Esophagus mucosa (tissue), 1 donor: ENCODE measurements at places on chromosomes 1 and 21. TPM values are rescaled to one million over a fixed set of nuclear protein-coding genes. Genes with fewer than 3 reads are reported as not detected.

- no peak for ATAC-seq
Measured at GRCh38 chr21:42750737-42751530, 97.5 kb downstream of the PDE9A start.

- no peak for ATAC-seq
Measured at GRCh38 chr1:28195780-28196179, 19.3 kb upstream of the PTAFR start.

DNA sequence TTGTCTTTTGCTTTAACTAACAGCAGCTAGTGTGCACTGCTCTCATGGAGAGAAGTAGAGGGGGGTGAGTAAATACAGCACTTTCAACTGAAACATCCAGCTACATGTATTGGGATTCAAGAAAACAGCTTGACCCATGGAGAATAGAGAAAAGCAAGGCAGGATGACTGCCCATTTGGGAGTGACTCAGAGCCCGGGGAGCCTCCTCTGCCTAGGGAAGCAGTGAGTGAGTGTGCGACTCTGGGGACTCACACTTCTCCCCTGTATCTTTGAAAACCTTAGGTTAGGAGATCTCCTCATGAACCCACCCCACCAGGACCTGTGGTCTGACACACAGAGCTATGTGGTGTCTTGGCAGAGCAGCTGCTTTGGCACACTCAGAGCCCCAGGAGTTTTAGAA is 82.0 kb upstream of the PTGFR start:
- no peak for ATAC-seq

GRCh38 chr1:20199403-20199802 is 13.1 kb upstream of the PLA2G2C start:
- ATAC-seq = peak; percentile 43

- ATAC-seq = no peak
Measured at GRCh38 chr1:233240371-233240770, 55.2 kb downstream of the PCNX2 start.

DNA sequence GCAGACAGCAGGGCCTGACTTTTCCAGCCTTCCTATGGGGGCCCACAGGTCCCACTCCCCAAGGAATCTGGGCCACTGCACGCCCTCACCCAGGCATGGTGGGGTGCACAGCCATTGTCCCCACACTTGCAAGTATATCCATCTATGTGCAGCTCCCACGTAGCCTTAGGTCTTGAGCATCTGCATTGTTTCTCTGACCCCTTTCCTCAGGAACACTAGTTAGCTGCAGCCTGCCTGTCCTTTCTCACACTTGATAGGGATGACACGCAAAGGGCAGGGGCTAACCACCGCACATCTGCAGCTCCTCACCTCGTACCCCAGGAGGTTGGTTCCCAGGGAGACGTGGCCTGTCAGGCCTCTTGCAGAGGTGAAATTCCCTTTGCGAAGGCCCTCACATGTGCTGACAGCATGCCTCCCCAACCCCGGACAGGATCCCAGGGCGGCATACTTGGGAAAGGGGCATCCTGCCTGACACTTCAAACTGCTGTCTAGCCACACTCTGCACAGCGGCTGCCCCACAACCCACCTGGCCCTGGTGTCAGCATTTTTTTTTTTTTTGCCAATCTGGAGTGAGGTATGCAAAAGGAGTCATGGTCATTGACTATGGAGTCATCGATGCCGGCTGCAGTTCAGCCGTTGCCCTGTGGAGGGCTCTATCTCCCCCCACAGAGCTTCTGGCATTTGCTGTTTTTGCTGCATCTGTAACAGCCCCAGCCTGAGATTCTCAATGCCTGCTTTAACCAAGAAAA is 5.0 kb downstream of the JMJD4 start:
- ATAC-seq = no peak

DNA sequence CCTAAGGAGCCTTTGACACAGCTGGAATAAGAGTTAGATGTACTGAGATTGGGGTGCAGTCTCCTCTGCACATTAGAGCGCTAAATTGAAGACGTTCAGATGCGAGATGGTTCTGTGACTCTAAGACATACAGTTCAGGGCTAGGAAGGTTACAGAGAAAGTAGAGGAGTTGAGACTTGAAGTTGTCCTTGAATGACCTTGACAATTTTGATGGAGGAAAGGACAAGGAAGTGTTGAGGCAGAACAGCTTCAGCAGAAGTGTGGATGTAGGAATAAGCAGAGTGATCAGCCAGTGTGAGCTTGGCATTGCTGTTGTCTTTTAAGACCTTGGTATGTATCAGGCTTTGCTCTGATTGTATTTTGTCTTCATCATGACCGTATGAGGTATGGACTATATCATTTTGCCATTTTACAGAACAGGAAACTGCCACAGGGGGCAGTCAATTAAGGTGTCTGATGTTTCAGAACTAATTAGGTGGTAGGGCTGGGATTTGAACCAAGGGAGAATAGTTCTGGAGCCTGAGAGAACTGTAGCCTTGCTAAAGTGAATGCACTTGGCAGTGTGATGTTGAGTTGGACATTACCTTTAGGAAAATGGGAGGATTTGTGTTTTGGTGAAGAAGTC is 9.2 kb downstream of the TTF2 start:
- no peak for ATAC-seq

DNA sequence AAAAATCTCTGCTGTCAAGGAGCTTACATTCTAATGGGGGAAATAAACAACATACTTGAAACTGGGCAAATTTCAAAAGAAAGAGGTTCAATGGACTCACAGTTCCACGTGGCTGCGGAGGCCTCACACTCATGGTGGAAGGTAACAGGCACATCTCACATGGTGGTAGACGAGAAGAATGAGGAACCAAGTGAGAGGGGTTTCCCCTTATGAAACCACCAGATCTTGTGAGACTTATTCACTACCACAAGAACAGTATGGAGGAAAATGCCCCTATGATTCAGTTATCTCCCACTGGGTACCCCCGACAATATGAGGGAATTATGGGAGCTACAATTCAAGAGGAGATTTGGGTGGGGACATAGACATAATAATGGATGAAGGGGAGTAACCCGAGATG is 226.4 kb downstream of the ZP4 start:
- ATAC-seq = no peak

DNA sequence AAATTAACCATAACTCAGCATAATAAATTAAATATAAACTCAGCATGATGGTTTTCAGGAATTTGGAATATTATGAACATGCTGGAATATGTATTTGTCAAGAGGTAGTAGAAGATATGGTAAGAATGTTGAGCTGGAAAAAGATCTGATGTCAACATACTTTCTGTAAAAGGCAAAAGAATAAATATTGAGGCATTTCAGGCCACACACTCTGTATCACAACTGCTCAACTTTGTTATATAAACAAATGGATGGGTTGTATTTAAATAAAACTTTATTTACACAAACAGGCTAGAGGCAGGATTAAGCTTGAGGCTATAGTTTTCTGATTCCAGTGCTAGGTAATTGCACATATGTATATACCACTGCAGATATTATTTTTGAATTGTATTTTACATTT is 1409.4 kb downstream of the MRPL39 start:
- no peak for ATAC-seq

DNA sequence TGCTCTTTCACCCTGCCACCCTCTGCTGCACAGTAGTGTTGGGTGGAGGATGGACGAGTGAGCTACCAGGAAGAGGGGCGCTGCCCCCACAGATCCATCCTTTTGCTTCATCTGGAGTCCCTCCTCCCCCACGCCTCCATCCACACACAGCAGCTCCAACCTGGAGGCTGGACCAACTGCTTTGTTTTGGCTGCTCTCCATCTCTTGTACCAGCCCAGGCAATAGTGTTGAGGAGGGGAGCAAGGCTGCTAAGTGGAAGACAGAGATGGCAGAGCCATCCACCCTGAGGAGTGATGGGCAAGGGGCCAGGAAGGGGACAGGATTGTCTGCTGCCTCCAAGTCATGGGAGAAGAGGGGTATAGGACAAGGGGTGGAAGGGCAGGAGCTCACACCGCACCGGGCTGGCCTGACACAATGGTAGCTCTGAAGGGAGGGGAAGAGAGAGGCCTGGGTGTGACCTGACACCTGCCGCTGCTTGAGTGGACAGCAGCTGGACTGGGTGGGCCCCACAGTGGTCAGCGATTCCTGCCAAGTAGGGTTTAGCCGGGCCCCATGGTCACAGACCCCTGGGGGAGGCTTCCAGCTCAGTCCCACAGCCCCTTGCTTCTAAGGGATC is 8.5 kb downstream of the CHRNB2 start:
- peak; percentile 21 for ATAC-seq

GRCh38 chr1:172679000-172679772 is 20.3 kb downstream of the FASLG start:
- ATAC-seq = no peak

DNA sequence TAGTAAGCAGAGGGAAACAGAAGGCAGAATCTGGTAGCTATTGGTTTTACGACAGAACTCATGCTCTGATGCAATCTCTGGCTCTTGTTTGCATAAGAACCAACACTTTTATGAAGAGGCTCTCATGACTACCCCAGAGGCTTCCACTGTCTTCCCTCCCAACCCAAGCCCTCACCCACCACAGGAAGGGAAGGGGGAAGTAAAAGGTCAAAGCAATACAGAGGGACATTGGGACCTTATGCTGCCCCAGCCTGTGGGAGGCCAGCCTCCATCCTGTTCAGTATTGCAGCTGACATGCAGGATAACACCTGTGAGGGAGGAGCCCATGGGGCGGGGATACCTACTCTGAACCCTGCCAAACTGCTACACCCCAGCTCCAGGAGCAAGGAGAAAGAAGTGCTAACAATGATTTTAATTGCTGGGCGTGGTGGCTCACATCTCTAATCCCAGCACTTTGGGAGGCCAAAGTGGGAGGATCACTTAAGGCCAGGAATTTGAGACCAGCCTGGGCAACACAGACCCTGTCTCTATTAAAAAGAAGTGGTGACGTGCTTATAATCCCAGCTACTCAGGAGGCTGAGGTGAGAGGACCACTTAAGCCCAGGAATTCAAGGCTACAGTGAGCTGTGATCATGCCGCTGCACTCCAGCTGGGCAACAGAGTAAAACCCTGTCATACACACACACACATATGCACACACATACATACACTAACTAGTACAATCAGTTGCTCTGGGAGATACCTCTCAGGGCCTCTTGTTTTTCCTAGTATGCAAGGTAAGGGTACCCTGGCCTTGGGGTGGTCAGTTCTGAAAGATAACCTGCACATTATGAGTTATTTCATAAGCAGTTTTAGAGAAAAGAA is 9.5 kb downstream of the MR1 start:
- ATAC-seq = peak; percentile 86

- no peak for ATAC-seq
Measured at GRCh38 chr21:27154451-27155129, 187.7 kb upstream of the ADAMTS5 start.

- ATAC-seq = no peak
Measured at GRCh38 chr1:159307346-159308020, 5.3 kb downstream of the FCER1A start.

DNA sequence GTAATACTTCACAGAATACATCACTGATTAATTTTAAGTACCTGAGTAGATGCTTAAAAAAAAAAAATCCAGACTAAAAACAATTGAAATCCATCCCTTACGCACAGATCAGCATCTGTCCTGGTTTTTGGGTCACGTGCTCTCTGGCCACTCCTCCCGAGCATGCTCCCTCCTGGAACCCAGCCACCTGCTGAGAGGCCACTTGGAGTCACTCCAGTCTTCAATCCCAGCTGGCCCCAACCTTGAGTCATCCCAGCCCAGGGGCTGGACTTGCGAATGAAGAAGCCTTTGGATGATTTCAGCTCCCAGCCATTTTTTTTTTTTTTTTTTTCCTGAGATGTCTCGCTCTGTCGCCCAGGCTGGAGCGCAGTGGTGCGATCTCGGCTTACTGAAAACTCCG is 8.9 kb downstream of the MAP1LC3C start:
- no peak for ATAC-seq

DNA sequence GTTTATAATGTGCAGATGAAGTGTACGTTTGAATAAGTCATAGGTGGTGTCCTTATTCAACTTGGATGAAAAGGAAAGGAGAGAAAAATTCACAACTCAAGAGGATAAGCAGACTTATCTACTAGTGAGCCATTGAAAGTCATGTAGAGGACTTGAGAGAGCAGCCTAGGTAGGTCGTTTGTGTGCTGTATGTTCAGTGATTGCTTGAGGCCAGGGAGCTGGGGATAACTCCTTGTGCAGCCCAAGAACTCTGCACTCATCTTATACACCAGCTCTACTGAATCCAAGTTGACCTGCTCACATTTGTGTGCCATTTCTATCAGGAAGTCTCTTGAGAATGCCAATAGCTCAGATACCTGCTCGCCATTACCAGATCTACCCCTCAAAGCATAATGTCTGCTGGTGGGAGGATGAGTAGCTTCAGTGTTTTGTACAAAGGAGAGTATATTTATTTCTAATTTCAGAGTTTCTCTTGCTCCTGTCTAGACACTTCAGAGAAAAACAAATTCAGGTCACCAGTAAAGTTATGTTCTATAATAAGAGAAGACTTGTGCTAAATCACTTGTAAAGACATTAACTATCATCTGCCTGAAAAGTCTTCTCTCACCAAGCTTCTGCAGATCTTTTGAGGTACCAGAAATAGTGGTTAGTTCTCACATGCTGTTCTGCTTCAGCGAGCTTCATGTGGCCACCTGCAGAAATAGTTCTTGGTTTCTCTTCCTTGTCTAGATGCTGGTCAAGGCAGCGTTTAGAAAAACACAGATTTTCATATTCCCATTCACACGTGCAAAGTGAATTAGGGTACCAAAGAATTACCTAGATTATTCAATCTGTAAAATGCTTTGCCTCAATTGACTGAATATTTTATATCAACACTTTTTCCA is 10.8 kb downstream of the S1PR1 start:
- peak; percentile 37 for ATAC-seq

DNA sequence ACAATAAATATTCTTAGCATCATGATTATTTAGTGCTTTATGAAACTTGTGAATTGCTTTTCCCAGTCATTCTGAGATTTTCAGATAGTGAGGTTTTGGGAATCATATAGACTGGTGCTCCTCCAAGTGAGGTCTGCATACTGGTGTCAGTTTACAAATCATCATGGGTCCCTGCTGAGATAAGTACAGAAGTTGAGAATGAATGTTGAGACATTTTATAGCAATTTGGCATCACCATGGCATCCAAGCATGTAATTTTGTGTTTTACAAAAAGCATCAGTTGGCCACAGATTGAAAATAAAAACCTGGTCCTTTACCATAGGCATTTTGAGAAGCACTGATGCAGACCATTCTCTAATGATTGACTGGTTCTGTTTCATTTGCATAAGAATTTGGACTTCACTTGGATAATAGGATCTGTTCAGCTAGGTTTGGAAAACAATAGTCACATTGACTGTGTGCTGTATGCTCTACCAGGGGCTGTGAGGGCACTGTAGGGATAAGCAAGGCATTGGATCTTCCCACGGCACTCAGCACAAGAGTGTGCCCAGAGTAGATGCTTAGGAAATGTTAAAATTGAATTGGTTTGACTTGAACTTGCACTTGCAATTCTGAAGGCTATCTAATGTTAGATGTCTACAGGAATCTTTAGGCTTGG is 79.0 kb upstream of the JUN start:
- ATAC-seq = no peak

The GRHL3 gene
- total RNA-seq = 177 TPM

The ANXA9 gene
- 0.40 TPM for total RNA-seq

The KRTAP19-1 gene
- not detected for total RNA-seq

The TMEM54 gene
- 127 TPM for total RNA-seq

The RGS4 gene
- 0.16 TPM for total RNA-seq

The TIAM1 gene
- 96.7 TPM for total RNA-seq

The GABRD gene
- total RNA-seq = 0.36 TPM

The HHAT gene
- total RNA-seq = 4.0 TPM

The CCDC181 gene
- total RNA-seq = not detected

The GBP6 gene
- total RNA-seq = 430 TPM

The CFH gene
- 33.9 TPM for total RNA-seq

The AMPD1 gene
- total RNA-seq = not detected

The FAM78B gene
- total RNA-seq = 0.88 TPM

The KLHL12 gene
- 21.5 TPM for total RNA-seq
